Cardiac atrium fibroblast (primary cell): ENCODE measurements at places on chromosomes 6 and 20. TPM values are rescaled to one million over a fixed set of nuclear protein-coding genes. Genes with fewer than 3 reads are reported as not detected.

The PHF1 gene
- total RNA-seq, result 23.5 and 23.8 TPM in 2 replicates

The LCA5 gene
- 3.4 TPM in 2 replicates for total RNA-seq

The FABP7 gene
- not detected in 2 replicates for total RNA-seq

The OLIG3 gene
- not detected in 2 replicates for total RNA-seq

The CALHM6 gene
- total RNA-seq, result 1.1 and 3.4 TPM in 2 replicates

The COL10A1 gene
- not detected in 2 replicates for total RNA-seq

The PHACTR3 gene
- total RNA-seq, result not detected in 2 replicates

The CTCFL gene
- not detected in 2 replicates for total RNA-seq

The DIDO1 gene
- total RNA-seq, result 17.0 and 19.3 TPM in 2 replicates

The ID4 gene
- total RNA-seq, result 27.7 and 30.9 TPM in 2 replicates

The CNR1 gene
- total RNA-seq, result 3.2 and 16.8 TPM in 2 replicates

The ABHD16B gene
- not detected in 2 replicates for total RNA-seq

The GRM1 gene
- not detected in 2 replicates for total RNA-seq

The OR12D2 gene
- not detected in 2 replicates for total RNA-seq

The WFDC12 gene
- total RNA-seq, result not detected in 2 replicates

The RIPOR3 gene
- 2.5 and 4.2 TPM in 2 replicates for total RNA-seq

The C6orf58 gene
- not detected in 2 replicates for total RNA-seq

The COL12A1 gene
- total RNA-seq, result 179 and 194 TPM in 2 replicates

The C20orf202 gene
- total RNA-seq, result not detected in 2 replicates

The IMPG1 gene
- total RNA-seq, result not detected in 2 replicates

The HRH3 gene
- not detected in 2 replicates for total RNA-seq

The OPN5 gene
- total RNA-seq, result not detected in 2 replicates

The TIAM2 gene
- 5.8 and 11.4 TPM in 2 replicates for total RNA-seq

The MICB gene
- total RNA-seq, result 7.2 and 7.9 TPM in 2 replicates

The ANKRD6 gene
- total RNA-seq, result 6.2 and 7.9 TPM in 2 replicates

The OXT gene
- not detected in 2 replicates for total RNA-seq

The HLA-F gene
- 7.6 and 9.6 TPM in 2 replicates for total RNA-seq

The PCK1 gene
- total RNA-seq, result not detected in 2 replicates

The LIN28B gene
- not detected in 2 replicates for total RNA-seq

The BHLHE23 gene
- not detected in 2 replicates for total RNA-seq

The ASCC3 gene
- 31.2 and 41.3 TPM in 2 replicates for total RNA-seq

The SEMG1 gene
- total RNA-seq, result not detected in 2 replicates

The SEL1L2 gene
- total RNA-seq, result not detected in 2 replicates

The PLTP gene
- total RNA-seq, result 60.6 and 107 TPM in 2 replicates

The ACAT2 gene
- 26.2 and 31.6 TPM in 2 replicates for total RNA-seq

The STK38 gene
- total RNA-seq, result 15.0 and 27.5 TPM in 2 replicates

The MED23 gene
- total RNA-seq, result 13.2 and 18.0 TPM in 2 replicates

The ITPR3 gene
- 21.5 TPM in 2 replicates for total RNA-seq

The PPIL1 gene
- 16.1 and 25.1 TPM in 2 replicates for total RNA-seq

The RNF217 gene
- total RNA-seq, result 7.8 and 9.7 TPM in 2 replicates
